ENCODE measurements at places on chromosomes 7 and 10.
A peak's percentile ranks its signal among the peaks of the same experiment; 100 is the strongest.

DNA sequence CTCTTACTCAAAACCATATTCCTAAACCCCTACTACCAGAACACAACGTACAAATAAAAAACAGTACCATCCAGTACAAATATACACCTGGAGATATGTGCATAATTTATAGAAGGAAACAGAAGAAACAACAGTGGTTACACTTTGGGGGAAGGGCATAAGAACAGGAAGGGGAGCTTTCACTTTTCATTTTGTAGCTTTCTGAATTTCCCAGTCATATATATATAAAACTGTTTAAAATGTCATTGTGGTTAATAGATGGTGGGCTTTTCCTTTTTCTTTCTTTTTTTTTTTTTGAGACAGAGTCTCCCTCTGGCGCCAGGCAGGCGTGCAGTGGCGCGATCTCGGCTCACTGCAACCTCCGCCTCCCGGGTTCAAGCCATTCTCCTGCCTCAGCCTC, 47.2 kb downstream of the MALSU1 start:
- DNase-seq, result no peak

- DNase-seq, result no peak
Observed at GRCh38 chr7:17406738-17407137, 108.3 kb downstream of the AHR start.

DNA sequence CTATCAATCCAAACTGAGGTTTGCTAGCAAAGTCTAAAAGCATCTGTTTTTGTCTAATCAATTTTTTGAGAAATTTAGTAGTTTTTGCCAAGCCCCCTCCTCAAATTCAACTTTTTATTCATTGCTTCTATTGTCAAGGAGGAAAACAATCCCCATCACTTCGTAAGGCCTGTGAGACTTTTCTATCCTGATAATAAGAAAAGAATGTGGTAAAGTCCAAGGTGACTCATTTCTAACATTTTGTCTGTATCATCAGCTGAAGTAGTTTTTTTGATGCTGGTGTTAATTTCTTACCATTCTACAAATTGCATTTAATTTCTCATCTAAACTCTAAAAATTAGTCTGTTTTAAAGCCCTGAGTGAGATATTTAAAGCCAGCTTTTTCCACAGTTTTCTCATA, 11.7 kb downstream of the ANK3 start:
- DNase-seq, result no peak

DNA sequence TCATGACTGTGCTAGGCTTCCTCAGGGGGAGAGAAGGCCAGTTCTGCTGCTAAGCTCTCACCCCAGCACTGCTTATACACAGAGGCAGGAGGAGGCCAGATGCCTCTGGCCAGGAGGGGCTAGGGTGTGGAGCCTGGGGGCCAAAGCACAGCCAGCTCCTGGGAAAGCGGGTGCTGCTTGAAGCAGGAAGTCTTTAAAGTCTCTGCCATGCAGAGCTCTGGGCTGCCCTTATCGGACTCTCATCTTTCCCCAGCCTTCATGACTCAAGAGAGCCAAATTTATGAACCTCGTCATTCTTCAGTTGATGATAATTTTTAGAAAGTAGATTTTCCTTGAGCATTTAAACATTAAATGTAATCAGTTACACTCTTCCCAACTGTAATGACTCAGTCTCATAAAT, 11.2 kb upstream of the TSPAN14 start:
- no peak for DNase-seq

GRCh38 chr7:3254718-3255117, 46.3 kb upstream of the SDK1 start:
- DNase-seq, result no peak

- DNase-seq, result no peak
Observed at GRCh38 chr7:102248456-102249395, 37.9 kb upstream of the SH2B2 start.

DNA sequence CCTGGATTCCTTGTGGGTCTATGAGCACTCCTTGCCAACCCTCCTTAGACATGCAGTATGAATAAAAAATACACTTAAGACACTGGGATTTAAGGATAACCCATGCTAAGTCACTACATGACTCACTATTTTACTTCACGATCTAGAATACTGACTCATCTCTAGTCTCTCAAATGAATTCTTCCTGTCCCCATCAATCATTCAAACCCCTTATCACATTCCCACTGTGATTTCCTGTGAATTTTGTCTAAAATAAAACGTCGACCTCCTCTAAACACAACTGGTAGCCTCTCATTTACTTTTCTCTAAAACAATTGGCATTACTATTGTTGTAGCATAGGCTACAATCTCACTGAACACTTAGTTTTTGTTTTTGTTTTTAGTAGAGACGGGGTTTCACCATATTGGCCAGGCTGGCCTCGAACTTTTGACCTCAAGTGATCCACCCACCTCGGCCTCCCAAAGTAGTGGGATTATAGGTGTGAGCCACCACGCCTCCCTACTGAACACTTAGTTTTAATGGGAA, 3.9 kb upstream of the IQUB start:
- DNase-seq, result no peak

- no peak for DNase-seq
Observed at GRCh38 chr7:39987641-39988347, 37.7 kb downstream of the CDK13 start.

DNA sequence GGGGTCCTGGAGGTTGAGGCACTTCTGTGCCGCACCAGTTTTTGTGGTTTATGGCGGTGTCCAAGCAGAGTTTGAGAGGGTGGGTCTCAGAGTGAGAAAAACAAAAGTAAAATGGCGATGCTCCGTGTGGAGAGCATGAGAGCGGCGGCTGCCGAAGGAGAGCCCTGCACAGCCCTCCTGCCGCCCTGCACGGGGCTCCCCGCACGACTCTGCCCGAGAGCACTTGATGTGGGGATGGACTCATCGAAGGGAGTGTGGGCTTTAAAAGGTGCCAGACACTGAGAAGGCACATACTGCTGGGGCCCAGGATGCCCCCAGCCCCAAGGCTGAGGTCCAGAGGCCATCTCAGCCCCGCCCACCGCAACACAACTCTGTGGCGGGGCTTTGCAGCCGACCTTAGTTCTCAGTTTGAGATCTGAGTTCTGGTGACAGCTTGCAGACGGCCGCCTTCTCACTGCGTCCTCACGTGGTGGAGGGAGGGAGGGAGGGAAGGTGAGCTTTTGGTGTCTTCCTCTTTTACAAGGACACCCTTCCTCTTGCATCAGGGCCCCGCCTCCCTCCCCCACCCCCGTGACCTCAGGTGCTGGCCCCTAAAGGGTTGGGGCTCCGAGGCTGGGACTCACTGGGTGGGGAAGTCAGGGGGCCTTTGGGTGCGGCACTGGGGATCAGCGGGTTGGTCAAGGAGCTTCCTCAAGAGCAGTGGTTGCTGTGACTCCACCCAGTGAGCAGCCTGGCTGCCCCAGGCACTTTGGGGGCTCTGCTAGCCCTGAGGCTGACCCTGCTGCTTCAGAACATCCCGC, 69.1 kb downstream of the NKX6-2 start:
- no peak for DNase-seq

GRCh38 chr7:127056202-127056601, 196.5 kb downstream of the GRM8 start:
- no peak for DNase-seq

DNA sequence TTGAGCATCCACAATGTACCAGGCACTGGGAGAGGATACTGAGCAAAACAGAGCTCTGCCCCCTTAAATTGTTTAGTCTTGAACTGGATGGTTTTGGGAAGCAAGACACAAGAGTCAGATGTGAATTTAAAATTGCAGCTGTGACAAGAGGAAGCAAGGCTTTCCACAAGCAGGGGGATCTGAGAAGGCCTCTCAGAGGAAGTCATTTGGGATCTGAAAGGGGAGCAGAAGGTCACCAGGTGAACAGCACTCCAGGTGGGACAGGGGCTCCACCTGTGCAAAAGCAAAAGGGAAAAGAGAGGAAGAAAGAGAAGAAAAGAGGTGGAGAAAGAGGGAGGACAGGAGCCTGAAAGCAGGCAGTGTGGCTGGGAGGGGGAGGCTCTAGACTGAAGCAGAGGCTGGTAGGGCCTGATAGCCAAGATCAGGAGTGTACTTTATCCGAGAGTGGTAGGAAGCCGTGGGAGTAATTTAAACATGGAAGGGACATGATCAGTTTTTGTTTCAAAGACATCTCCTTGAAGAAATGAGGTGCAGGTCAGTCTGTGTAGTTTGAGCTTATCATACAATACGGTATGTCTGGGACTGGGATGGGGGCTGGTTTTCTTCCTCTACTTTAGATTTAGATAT, 76.1 kb upstream of the DUSP5 start:
- no peak for DNase-seq

GRCh38 chr7:73364006-73364728, 36.2 kb downstream of the FKBP6 start:
- DNase-seq, result no peak

- DNase-seq, result no peak
Observed at GRCh38 chr7:138285129-138285528, 174.9 kb upstream of the TRIM24 start.

GRCh38 chr7:105661625-105662024, 80.3 kb upstream of the EFCAB10 start:
- DNase-seq, result no peak

DNA sequence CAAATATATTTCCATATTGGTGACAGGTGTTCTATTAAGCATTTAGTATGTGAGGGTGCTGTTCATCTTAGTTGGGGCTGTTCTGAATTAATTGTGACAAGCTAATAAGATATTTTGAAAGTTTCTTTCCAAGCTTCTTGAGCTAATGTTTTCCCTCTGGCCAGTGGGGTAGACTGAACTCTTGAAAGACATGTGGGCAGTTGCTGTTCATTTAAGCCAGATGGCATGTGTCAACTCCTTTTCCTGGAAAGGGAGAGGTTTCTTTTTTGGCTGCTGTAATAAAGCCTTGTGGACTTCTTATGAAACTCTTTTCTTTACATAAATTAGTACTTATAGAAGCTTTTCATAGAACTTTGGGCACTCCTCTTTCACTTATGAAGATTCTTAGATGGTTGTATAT, 21.7 kb downstream of the RAB18 start:
- peak; percentile 67 for DNase-seq

DNA sequence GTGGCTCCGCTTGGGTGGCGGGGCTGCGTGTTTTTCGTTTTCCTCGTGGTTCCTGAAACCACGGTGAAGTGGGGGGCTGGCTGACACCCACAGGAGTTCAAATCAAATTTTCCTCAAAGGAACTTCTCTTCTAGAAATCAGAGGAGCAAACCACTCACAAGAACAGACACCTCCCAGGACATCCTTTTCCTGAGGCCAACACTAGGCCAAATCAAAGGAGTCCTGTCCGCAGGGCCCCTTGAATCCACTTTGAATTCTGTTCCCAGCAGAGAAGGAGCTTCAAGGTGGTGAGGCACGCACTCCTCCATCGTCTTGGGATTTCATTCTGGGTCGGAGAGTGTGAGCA, 29.9 kb upstream of the ZNF273 start:
- DNase-seq, result no peak

DNA sequence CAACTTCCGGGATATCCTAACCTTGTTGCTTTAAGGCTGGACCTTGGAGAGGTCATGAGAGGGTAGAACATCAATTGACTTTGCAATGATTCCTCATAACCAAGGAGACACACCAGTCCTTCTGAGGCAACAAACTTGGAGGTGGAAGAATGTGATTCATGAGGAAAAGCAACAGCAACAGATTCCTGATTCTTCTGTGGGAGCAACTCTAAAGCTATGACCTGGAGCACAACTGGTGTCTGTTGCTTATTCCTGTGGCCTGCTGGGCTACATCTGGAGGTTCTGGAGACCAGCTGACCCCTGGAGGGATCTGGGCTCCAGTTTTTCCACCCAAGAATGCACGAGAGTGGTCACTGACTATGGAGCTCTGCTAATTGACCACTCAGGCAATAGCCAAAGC, 116.6 kb downstream of the CREB5 start:
- no peak for DNase-seq
